NCI-H187 treated with DMSO at 0.1 percent for 48 hours (cell line): ENCODE measurements at places on chromosomes 1 and 21.

DNA sequence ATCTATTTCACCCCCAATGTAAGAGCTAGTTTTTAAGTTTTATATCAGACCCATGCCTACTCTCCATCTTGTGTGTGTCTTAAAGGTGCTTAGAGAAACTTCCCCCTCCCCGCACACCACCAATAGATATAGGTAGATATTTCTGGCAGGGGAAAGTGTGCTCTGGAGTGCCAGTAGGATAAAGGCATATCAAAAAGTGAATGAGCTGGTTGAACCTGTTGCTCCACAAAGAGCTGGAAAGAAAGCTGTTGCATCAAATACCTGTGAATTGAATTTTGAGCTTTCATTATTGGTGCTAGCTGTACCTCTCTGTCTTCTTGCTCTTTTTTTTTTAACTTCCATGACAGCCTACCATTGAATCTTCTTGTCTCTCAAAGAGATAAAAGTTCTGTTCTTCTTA lies 32.8 kb downstream of the ARID1A start:
- no peak for DNase-seq

GRCh38 chr1:98688110-98688739 lies 26.7 kb downstream of the SNX7 start:
- no peak for DNase-seq

GRCh38 chr1:18922319-18922726 lies 20.0 kb upstream of the ALDH4A1 start:
- no peak for DNase-seq

GRCh38 chr21:17391811-17392340 lies 121.0 kb upstream of the CXADR start:
- no peak for DNase-seq

GRCh38 chr21:25569084-25569483 lies 38.2 kb downstream of the MRPL39 start:
- no peak for DNase-seq

DNA sequence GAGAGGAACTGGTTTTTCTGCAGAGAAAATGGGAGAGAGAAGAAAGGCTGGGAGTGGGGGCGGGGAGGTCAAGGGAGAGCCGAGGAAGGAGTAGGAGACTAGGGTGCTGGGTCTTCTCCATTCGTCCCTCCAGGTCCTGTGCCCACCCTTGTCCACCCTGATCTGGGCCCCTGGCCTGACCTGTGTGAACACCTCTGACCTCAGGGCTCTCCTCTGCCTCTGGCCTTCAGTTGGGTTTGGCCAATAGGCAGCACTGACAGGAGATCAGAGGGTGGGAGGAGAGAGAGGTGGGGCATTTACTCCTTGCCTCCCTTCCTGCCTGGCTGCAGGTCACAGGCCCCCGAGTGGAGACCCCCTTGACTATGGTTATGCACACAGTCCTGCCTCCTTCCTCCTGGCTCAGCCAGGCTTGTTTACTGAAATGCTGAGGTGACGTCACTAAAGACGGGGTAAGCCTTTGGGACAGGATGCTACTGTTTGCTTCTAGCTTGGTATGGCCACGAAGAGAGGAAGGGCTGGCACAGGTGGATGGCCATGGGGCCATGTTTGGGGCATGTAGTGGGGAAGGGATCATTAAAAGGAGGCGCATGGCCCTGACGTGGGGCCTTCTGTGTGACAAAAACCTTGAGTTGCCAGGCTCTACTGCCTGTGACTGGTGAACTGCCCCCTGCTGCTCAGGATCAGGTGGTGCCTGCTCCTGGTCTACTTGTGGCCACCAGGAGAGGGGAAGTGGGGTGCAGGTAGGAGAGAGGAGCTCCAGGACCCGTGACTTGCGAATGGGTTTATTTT lies 248.7 kb upstream of the CSF3R start:
- no peak for DNase-seq

DNA sequence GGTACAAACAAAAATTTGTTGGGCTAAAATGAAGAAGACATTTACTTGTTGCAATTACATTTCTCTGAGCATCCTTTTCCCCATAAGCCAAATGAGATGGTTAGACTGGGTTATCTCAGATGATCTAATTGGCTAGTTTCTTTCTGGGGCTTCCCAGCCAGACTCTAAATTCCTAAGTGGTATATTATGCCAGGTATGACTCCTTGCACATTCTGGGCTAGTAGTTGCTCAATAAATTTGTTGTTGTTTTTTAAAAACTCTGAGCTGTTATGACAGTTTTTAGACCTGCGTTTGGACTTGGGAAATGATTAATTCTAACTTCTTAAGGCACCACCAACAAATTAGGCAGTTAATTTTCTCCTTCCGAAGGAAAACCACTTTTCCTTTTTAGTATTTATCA lies 66.1 kb downstream of the UCK2 start:
- no peak for DNase-seq

GRCh38 chr1:74971982-74972381 lies 162.2 kb upstream of the LHX8 start:
- DNase-seq, result no peak

GRCh38 chr1:52253421-52253820 lies 111.5 kb downstream of the ZFYVE9 start:
- DNase-seq, result no peak

- peak; percentile 32 for DNase-seq
Observed at GRCh38 chr1:36934061-36934460, 100.3 kb downstream of the GRIK3 start.
